ENCODE measurements at places on chromosomes 2 and 18.
A peak's percentile ranks its signal among the peaks of the same experiment; 100 is the strongest.

DNA sequence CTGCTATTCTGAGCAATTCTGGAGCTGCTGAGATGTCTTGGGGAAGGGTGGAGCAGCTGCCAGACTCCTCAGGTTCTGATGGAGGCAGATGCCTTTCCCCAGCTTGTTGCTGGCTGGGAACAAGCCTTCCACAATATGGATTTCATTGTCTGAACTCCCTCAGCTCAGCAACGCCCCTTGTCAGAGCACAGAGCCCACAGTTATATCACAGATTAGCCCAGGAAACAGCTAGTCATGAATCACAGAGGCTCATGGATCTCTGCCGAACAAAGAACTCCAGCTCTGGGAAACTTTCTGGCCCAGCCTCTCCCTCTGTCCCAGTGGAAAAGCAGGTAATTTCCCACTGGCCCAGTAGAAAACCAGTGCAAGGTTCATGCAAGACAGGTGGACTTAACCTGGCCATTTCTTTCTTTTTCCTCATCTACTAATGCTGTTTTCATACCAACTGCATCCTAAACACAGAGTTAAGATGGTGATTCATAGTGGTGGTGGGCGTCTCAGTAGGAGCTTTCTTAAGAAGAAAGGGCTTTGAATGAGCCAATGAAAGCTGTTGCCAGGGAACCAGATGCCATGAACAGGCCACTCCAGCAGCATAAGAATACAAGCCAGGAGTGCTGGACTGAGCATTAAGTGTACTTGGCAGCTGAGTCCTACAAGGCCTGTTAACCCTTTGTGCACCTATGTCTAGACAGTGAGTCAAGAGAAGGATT is 8.7 kb upstream of the KIAA2012 start:
- DNase-seq, result peak; percentile 79

- DNase-seq, result no peak
These were observed 65.4 kb downstream of the AAK1 start for GRCh38 chr2:69578198-69578540.

GRCh38 chr2:24471662-24472061 is 19.4 kb upstream of the NCOA1 start:
- DNase-seq, result no peak

DNA sequence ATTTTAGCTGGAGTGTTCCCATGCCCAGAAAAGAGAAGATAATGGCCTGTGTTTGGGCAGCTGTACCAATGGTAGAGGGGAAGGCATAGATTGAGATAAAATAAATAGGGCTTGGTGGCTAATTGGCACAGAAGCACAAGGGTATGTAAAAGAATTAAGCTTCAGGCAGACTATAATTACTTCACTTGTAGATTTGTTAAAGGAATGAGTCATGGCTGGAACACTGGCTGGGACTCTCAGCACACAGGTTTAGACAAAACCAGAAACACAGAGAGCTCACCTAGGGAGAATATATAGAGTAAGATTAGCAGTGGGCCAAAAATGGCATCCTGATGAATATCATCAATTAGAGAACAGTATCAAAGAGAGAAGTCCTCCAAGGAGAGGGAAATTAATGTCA is 198.3 kb upstream of the FIGN start:
- no peak for DNase-seq

- DNase-seq, result peak; percentile 19
These were observed 37.7 kb downstream of the RPIA start for GRCh38 chr2:88729061-88729745.

Data from fibroblast of lung (primary cell).